ENCODE measurements at places on chromosomes 2 and 18.
A peak's percentile ranks its signal among the peaks of the same experiment; 100 is the strongest.

GRCh38 chr2:229270551-229271410, at the start of gene PID1:
Gene PID1, minus strand, starts transcription at chr2:229271287. Its CDS starts 244 bp downstream, at chr2:229271043.
- peaks cover 12% of the 10 kb centered on the region for H3K27me3 ChIP-seq
- DNase-seq: no peak
- H3K27ac ChIP-seq: no peak within 1 kb of the TSS
- no peaks in the 10 kb centered on the region for H3K4me1 ChIP-seq
- H3K36me3 ChIP-seq: no peaks in the 10 kb centered on the region

DNA sequence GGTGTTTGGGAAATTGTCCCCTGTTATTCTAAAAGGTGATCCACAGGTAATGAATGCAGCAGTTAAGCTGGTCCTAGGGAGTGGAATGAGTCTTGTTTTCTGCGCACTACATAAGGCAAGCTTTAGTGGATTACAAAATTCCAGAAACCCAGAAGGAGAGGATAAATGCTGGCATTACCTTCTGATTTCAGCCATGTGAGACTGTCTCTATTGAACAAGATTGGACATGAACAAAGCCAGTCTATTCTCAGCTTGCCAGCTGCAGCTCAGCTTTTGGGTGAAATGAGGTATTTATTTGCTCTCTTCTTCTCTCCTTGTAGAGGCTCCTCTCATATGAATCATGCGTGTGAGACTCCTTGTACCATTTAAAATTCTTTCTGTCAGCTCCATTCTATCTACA, 944.9 kb downstream of the CNTNAP5 start:
- no peaks in the 10 kb centered on the region for H3K27me3 ChIP-seq
- no peak overlapping the region for H3K4me3 ChIP-seq
- DNase-seq: no peak
- no peak overlapping the region for H3K27ac ChIP-seq

DNA sequence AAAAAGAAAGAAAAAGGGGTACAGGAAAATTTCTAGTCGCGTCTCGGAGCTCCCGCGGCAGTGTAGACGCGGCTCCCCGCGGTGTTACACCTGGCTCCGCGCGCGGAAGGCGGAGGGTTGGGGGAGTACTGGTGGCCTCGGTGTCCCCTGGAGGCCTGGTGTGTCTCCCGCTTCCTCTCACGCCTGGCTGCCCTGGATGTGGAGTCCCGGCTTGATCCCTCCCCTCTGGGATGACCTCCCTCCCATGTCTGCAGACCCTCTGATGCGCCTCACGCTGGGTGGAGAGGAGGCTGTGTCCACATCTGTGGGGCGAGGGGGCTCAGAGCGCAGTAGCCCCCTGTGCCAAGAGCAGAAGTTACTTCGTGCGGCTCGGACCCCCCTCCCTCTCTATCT, 1.2 kb downstream of the KIF5C start:
- peaks cover 12% of the 10 kb centered on the region for H3K4me1 ChIP-seq
- peak overlapping the region; percentile 80 for H3K4me3 ChIP-seq
- DNase-seq: no peak
- H3K36me3 ChIP-seq: peaks cover 3% of the 10 kb centered on the region
- peaks cover 15% of the 10 kb centered on the region for H3K27me3 ChIP-seq
- no peak overlapping the region for H3K27ac ChIP-seq

- DNase-seq: no peak
- H3K27me3 ChIP-seq: no peaks in the 10 kb centered on the region
- no peaks in the 10 kb centered on the region for H3K36me3 ChIP-seq
These were observed 654.5 kb downstream of the RNF144A start for GRCh38 chr2:7571701-7572100.

GRCh38 chr18:7257426-7257740, 26.5 kb downstream of the LRRC30 start:
- H3K4me1 ChIP-seq: no peaks in the 10 kb centered on the region
- H3K4me3 ChIP-seq: no peak overlapping the region
- no peak for DNase-seq
- H3K27ac ChIP-seq: no peak overlapping the region

GRCh38 chr2:29705616-29706015, 215.8 kb downstream of the ALK start:
- H3K36me3 ChIP-seq: no peaks in the 10 kb centered on the region
- peaks cover 2% of the 10 kb centered on the region for H3K4me1 ChIP-seq
- H3K27me3 ChIP-seq: no peaks in the 10 kb centered on the region
- H3K27ac ChIP-seq: no peak overlapping the region
- no peak overlapping the region for H3K4me3 ChIP-seq
- DNase-seq: no peak

DNA sequence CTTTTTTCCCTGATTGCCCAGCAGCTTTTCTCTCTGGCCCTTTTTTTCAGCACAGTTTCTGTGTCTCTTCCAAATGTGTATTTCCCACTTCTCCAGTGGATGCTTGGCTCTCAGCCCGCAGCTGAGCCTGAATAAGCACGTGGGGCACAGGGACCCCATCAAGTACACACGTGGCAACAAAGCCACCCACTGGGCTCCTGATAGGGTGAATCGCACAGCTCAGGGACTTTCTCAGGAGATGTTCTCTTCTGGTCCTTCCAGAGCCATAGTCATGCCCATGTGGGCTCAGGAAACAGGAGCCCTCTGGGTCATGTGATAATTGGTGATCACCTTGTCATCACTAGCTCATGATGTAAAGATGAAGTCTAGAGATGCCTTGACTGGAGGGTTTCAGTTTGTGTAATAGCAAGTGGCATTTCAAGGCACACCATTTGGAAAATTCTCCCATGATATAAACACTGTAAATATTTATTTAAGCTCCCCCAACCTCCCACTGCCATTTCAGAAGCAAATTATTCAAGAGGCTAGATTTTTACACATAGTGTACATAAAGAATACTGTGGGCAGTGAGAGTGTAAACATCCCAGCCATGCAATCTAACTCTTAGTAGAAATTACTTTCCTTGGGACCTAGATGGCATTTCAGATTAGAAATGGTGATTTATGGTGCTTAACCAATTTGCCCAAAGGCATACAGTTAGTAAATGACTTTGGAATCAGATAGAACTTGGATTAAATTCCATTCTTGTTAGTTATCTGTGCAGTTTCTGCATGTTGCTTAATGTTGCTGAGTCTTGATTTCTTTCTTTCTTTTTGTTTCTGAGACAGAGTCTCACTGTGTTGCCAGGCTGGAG, 597.5 kb downstream of the SLC4A3 start:
- DNase-seq: no peak
- no peak overlapping the region for H3K27ac ChIP-seq
- H3K4me1 ChIP-seq: no peaks in the 10 kb centered on the region

DNA sequence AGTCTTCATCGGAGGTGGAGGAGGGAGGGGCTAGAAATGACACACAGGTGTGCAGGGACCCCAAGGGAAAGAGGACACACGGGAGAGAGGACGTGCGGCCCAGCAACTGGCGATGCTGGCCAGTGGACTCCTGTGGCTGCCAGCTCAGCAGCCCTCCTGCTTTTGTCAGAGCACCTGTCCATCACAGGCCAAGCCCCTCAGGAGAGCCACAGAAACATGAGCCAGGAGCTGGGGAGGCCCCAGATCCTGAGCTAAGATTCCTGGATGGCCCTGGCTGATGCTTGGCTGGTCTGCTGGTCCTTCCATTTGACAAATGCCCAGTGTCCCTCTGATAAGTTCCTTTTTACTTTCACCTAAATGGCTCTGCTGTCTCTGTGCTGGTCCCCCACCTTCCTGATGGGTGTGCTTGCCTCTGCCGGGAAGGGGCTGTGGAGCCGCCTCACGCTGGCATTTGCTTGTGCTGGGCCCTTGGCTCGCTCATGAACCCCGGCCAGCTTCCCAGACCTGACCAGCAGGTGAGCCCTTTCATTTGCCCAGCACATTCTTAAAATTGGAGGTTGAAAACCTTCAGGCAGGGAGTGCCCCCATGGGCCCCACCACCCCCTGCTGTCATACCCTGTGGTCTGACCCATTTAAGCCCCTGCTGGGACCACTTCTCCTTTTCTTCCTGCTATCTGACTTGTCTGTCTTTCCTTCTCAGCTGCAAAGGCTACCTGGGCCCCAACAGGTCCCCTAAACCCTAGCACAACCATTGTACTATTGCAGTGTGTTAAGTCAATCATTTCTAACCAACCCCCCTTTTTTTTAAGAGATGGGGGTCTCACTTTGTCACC, 37.3 kb downstream of the CYP27C1 start:
- no peak for DNase-seq
- H3K4me1 ChIP-seq: peaks cover 6% of the 10 kb centered on the region
- H3K27me3 ChIP-seq: peaks cover 8% of the 10 kb centered on the region
- H3K4me3 ChIP-seq: no peak overlapping the region

DNA sequence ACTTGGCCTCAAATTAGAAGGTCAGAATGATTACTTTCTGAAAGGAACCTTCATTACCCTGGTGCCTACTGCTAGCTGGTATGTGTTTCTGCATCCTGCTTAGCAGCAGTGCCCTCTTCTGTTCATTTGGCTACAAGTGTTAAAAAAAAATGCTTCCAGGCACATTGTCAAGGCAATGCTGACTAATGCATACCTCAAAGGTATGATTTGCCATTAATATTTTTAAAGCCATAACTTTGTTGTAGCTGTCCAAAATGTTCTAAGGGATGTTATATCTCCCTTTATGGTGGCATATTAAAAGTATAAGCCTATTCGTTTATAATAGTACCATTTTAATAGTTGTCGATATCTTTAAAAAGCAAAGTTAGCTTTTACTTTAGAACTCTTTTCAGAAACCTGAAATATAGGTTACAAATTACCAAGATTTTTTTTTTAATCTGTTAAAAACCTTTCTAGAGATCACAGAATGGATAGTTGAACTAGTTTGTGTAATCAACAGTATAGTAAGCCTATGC, 52.0 kb upstream of the FAM171B start:
- peak; percentile 9 for DNase-seq
- H3K4me3 ChIP-seq: no peak overlapping the region
- no peaks in the 10 kb centered on the region for H3K27me3 ChIP-seq

DNA sequence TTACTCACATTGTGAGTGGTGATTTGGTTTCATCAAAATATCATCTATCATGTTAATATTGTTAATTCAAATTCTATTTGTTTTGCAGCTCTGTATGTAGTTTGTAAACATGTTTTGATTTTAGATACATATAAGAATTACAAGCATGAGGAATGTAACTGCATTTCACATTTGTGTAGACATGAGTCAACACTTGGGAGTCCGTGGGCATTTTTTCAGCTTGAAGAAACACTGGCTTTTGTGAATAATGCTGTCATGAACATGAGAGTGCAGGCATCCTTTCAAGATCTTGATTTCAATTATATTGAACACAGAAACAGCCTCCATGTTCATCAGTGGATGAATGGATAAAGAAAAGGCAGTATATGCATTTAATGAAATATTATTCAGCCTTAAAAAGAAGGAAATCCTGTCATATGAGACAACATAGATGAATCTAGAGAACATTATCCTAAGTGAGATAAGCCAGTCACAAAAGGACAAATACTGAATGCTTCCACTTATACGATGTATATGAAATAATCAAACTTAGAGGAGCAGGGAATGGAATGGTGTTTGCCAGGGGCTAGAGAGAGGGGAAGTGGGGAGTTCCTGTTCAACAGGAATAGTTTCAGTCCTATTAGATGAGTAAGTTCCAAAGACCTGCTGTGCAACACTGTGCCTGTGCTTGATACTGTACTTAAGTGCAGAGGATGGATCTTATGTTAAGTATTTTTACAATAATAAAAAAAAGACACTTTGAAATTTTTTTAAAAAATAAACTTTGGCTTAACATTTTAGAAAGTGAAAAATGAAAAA, 194.9 kb downstream of the LRATD1 start:
- H3K27me3 ChIP-seq: peaks cover 5% of the 10 kb centered on the region
- H3K36me3 ChIP-seq: no peaks in the 10 kb centered on the region
- DNase-seq: no peak
- no peak overlapping the region for H3K27ac ChIP-seq
- no peak overlapping the region for H3K4me3 ChIP-seq
